ENCODE measurements at places on chromosomes 1 and 21.

GRCh38 chr1:166915941-166916340 lies 39.9 kb upstream of the TADA1 start:
- no peak for DNase-seq

DNA sequence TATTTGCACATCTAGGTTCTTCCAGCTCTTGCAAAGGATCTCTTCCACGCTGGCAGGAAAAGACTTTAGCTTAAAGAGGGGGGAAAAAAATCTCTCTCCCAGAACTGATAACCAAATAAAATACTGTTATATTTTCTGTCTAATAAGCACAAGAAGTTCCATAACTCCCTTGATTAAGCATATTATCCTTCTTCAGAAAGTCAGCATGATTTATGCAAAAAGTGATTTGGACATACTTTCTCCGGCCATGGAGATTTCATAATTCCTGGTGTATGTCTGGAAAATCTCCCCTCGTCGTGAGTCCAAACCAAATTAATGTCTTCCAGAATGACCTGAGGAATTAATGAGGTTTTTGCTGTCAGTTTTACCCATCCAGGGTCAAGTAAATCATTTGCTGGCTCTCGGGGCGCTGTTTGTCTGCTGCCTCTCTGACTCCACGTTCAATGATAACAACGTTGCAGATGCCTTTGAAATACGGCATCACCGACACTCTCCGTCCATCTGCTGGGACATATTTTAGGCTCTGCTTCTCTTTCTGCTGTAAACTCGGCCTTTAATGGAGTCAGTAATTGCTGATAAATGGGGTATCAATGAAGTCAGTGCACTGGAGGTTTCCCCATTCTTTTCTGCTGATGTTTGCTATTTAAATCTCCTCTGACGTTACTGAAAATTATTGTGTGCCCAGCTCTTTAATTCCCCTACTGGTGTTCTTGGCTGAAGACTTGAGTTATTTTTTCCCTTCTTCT lies 112.9 kb downstream of the HLX start:
- no peak for DNase-seq

GRCh38 chr21:43850728-43851295 lies 14.2 kb upstream of the AGPAT3 start:
- no peak for DNase-seq

GRCh38 chr1:7013833-7014639 lies 228.8 kb downstream of the CAMTA1 start:
- no peak for DNase-seq

DNA sequence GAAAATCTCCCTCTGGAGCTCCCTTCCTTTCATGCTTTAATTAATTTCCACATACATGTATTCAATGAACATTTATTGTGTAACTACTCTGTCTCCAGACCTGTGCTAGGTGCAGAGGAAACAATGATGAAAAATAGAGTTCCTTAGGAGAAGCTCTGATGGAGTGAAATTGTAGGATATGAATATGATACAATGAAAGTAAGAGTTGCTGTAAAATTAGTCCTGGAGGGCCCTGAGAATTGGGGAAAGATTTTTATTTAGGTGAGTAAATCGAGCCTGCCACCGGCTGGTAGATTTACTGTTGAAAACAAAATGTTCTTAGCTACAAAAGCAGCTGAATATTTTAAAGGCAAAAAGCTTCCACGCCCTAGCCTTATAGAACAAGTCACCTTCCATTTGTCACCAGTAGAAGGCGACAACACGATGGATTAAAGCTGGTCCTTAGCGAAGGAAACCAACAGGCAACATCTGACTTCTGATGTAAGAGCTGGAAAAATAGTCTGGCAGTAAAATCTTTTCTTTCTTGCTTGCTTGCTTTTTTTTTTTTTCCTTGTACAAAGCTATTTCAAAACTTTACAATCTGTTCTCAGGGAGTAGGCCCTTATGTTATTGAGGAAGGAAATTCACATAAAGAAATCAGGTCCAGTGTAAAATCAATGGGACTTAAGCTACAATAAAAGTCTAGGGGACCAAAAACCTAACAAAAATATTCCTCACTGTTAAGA lies 82.0 kb upstream of the ROR1 start:
- no peak for DNase-seq

- DNase-seq: no peak
Observed at GRCh38 chr1:42747125-42747524, 7.1 kb upstream of the CLDN19 start.

DNA sequence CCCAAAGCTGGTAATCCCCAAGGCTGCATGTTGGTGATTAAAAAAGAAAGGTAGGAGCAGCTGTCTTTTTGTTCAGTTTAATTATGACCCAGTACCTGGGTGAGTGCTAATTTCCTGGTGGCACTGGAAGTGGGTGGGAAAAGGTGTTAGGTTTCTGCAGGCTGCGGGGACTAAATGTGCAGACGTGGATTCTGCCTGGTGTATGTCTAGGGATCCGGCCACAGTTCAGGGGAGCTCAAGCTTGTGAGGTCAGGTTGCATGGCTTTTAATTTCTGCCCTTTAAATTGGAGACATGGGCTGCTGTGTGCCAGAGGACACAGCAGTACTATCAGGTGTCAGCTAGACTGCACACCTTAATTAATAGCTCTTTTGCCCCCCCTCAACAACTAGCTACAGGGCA lies 20.3 kb upstream of the TBX19 start:
- DNase-seq: no peak

GRCh38 chr1:238681021-238681420 lies 705.3 kb upstream of the CHRM3 start:
- DNase-seq: no peak

GRCh38 chr1:36051821-36052220 lies 32.1 kb upstream of the TEKT2 start:
- no peak for DNase-seq

GRCh38 chr1:209647156-209647555 lies 5.1 kb downstream of the LAMB3 start:
- no peak for DNase-seq

GRCh38 chr21:34705011-34705410 lies 36.2 kb downstream of the CLIC6 start:
- no peak for DNase-seq

- no peak for DNase-seq
Observed at GRCh38 chr1:213669964-213670691, 317.6 kb upstream of the PROX1 start.

- no peak for DNase-seq
Observed at GRCh38 chr21:17441370-17441769, 71.5 kb upstream of the CXADR start.

- no peak for DNase-seq
Observed at GRCh38 chr21:44384968-44385367, 31.5 kb downstream of the TRPM2 start.

GRCh38 chr1:162020150-162020549 lies 3.5 kb downstream of the OLFML2B start:
- DNase-seq: no peak

- DNase-seq: no peak
Observed at GRCh38 chr1:97668945-97669344, 251.9 kb downstream of the DPYD start.

DNA sequence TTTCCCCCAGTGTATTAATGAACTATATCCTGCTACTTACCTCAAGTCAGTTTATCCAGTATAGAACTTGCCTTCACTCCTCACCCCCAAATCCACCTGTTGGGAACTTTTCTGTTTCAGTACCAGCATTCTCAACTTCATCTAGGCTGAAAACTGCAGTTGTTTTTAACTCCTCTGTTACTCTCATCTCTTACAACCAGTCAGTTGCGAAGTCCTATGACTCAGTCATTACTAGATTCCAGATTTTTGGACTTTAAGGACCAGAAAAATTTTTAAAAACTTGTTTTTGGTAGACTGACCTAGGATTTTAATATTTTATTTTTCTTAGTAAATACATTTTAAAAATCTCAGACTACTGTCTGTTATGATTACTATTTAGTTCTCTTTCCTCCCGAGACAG lies 8.1 kb downstream of the GNAI3 start:
- DNase-seq: no peak
